NCI-H187 treated with DMSO at 0.1 percent for 48 hours (cell line): ENCODE measurements at places on chromosomes 2 and 18.

- no peak for DNase-seq
Measured at GRCh38 chr18:58536534-58537271, 92.2 kb downstream of the ALPK2 start.

GRCh38 chr2:65558743-65559142, 126.3 kb upstream of the SPRED2 start:
- DNase-seq = no peak

DNA sequence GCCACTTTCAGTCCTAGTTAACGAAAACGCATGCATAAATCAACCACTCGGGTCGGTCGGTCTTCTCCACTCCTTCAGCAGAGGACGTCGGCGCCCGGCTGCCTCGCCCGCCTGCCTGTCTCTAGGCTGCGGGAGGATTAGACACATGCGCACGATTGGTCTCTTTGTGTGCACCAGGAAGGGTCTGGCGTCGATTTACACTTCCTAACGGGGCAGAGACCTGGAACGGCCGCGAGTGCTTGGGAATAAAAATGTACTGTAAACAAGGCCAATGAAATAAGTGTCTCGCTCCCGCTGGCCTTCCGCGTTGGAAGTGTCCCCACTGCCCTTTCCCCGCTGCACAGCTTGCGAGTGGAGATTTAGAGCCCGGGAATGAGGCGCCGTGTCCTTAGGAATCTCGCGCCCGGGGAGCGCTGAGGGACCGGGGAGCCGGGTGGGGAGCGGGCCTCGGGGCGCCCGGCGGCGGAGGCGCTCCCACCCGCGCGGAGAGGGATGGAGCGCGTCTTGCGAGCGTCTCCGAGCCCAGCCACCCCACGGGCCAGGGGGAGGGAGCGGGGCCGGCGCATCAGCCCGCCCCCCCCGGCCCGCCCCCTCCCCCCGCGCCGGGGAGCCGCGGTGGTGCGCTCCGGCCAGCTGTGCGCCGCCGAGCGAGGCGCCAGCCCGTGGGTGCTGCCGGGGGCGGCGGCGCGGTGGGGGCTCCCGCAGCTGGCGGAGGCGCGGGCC, at the start of gene DOK6:
TSS of gene DOK6 (plus strand) at position 636 of the 723 bp plus-strand sequence.
- DNase-seq = peak; percentile 85

DNA sequence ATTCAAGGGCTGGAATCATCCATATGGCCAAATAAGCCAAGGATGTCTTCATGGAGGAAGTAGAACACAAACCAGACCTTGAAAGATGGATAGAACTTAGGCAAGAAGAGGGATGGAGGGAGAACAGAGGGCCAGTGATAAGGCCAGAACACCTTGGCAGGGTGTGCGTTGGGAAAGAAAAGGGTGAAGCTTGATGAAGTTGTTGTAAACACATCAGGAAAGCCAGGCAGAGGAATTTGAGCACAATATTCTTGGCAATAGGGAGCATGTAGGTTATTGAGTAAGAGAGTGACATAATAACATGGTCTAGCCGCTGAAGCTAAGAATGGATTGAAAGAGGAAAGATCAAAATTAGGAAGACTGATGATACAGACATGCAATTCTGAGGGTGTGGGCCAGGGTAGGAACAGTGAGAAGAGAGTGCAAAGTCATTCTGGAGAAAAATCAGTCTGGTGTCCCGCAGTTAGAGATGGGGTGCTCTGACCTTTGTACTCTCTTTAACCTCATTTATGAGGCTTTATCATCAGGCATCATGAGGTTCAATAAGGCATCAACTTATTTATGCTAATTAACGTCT, 41.0 kb downstream of the SLC14A2 start:
- no peak for DNase-seq

DNA sequence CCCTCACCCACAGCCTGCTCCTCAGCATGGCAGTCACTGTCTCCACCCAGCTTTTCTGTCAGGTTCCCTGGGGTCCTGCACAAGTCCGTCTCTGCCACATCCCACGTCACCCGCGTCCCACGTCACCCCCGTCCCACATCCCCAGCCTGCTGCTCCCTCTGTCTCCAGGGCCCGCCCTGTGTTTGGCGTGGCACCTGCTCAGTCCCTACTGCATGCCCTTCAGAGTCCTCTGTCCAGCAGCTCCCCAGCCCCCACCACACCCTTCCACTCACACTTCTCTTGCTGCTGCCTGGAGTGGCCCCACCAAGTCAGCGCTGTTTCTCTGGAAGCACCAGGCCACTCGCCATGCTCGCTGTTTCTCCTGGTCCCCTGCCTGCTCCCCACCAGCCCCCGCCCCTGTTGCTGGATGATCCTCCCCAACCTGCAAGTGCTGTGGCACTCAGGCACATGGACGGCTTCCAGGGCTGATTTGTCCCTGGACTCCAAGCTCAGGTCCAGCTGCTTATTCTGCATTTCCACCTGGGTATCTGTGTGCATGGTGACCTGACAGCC, 18.8 kb downstream of the ATG4B start:
- DNase-seq = no peak

- DNase-seq = no peak
Measured at GRCh38 chr2:36520431-36520830, 77.5 kb downstream of the FEZ2 start.

DNA sequence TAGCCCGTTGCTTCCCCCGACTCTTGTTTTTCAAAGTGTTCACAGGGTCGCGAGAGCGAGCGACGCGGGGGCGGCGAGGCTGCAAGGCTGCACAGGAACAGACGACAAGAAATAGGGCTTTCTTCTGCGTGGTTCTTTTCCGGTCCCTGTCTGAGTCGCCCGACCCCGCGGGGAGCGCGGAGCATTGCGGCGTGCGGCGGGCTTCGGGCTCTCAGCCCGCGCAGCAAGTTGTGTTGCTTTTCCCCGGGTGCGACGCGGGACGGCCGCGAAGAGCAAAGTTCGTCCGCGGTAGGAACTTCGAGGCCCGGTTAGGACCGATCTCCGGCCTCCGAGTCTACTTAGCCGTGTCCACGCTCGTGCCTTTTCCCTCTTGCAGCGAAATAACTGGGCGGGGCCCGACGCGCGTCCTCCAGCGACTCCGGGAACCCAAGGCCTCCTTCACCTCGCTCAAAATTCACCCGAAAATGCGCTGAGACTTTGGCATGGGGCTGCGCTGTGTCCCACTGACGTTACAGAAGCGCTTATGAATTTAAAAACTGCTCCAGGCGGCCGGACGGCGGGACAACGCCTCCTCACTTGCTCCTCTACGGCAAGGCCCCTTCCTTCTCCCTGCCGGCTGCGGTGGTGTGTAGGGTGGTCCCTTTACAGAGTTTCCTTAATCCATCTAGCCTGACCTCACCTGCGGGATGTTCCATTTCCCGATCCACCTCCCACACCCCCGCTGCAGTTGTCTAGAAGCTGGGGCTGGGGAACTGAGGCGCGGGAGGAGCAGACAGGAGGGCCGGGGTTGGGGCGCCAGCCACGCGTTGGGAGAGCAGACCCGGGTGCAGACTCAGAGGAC, 1.5 kb upstream of the BCL2L11 start:
- no peak for DNase-seq

- no peak for DNase-seq
Measured at GRCh38 chr2:34291076-34291475, 692.0 kb upstream of the FAM98A start.

DNA sequence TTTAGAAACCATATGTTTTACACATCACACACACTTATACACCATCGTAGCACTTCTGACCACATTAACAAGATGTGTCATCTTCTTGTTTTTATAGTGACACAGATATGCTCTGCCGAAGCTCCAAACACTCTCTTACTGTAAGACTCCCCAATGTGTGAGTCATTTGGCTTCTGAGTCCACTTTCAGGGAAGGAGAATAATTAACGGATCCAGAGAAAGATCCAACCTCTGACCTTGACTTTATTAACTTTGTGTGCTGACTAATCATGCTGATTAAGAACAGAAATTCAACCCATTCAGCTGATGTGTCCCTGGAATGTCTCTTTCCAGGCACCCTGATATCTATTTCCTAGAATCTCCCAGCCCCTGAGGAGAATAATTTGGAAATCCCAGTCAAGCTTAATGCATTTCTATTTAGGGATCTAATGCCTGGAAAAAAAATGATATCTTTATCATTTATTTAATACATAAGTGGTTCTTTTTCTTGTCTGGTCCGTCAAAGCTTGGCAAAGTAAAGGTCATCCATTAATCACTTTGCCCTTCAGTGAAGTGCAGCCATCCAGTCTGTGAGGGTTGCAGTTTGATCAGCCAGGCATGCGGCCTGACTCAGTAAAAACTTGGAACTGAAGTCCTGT, 615.8 kb upstream of the SYT4 start:
- DNase-seq = no peak

DNA sequence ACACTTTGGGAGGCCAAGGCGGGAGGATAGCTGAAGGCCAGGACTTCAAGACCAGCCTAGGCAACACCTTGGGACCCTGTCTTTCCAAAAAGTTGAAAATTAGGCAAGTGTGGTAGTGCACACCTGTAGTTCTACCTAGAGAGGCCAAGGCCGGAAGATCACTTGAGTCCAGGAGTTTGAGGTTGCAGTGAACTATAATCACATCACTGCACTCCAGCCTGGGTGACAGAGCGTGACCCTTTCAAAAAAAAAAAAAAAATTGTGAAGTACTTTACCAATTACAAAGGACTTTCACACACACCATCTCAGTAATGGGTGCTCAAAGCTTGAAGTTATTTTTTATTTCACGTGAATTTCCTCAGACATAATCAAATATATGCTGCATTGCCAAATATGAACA, 65.0 kb downstream of the ATAD2B start:
- DNase-seq = no peak

DNA sequence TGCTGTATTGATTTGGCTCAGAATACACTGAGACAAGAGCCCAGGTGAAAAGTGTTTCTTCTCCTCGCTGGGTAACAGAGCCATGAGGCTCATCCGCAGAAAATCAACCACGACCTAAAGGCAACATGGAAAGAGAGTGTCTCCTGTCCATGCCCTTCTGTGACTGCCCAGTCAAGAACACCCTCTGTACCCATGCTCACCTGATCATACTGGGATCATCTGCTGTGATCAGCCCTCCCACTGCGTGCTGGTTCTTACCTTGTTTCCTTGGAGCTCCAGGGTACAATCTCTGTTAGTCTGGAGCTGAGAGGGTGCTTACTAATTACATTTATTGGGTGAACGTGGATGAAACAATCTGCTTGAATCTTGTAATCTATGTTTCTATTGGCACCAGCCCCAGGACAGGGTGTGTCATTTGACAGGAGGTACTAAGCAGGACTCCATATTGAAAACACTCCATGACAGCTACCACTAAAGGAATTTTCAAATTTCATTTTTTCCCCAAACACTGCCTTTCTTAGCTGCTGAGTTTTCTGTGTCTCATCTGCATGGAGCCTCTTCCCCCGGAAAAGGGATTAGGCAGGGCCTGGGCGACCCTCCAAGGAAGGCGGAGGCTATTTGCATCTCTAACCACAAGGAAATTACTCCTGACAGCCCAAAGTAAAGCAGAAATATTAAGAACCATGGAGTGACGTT, 39.7 kb upstream of the GRP start:
- DNase-seq = no peak

DNA sequence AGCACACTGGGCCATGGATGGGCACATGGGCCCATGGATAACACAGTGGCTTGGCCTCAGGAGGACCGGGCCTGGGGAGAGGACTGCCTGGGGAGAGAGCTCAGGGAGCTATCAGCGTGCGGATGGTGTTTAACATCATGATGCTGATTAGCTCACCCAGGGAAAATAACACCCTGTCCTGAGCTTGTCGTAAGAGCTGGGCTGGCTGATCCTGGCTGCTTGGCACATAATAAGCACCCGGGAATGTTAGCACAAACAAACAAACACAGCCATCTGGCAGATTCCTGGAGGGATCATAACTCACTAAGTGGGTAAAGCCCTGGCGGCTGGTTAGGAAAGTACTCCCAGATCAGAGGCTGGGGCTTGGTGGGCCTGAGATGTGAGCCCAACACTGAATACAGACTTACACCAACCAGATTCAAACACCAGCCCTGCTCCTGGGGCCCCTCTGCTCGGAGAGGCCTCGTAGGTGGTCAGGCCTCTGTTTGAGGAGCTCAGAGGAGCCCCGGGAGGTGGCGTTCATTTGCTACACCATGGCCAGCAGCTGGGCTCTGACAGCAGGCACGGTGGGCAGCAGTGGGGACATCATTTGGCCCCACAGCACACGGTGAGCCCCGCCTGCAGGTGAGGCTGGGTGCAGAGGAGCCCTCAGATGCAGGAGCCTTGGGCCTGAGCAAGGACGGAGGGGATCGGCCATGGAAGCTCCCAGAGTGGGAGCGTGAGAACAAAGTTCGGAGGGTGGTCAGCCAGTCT, 193.4 kb upstream of the HDAC4 start:
- DNase-seq = no peak

DNA sequence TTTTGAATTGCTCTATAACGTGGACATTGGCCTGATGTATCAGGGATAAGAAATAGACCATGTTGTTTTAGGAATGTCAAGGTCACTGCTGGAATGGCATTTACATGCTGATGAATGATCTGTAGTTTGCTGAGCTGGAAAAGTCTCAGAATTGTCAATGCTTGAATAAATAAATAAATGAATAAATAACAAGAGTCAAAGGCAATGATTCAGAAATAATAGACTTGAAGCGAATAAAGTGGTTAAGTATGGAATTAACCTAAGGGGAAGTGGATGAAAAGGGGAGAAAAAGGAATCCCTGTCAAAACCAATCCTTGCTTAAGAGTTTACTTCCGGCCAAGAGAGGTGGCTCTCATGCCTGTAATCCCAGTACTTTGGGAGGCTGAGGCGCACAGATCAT, 1620.0 kb downstream of the SUCLG1 start:
- DNase-seq = no peak

DNA sequence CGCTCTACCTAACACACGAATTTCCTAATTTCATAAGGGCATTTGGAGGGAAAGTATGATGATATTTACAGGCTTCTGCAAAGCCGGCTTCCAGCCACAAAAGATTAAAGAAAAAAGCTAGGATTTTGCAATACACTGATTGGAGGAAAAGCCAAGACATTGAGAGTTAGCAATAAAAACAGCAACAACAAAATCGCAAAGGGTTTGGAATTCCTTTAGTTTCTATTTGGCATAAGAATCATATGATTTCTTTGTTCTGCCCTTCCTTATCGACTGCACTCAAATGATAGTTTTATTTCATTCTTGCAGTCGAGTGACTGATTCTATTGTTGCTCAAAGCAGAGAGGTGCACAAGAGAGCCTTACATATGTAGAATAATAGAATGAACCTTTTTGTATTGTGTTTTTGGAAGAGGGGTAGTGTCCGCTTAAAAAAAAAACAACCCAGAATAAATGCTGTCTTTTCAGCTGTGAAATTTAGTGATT, 3.9 kb upstream of the ZNF532 start:
- DNase-seq = no peak

DNA sequence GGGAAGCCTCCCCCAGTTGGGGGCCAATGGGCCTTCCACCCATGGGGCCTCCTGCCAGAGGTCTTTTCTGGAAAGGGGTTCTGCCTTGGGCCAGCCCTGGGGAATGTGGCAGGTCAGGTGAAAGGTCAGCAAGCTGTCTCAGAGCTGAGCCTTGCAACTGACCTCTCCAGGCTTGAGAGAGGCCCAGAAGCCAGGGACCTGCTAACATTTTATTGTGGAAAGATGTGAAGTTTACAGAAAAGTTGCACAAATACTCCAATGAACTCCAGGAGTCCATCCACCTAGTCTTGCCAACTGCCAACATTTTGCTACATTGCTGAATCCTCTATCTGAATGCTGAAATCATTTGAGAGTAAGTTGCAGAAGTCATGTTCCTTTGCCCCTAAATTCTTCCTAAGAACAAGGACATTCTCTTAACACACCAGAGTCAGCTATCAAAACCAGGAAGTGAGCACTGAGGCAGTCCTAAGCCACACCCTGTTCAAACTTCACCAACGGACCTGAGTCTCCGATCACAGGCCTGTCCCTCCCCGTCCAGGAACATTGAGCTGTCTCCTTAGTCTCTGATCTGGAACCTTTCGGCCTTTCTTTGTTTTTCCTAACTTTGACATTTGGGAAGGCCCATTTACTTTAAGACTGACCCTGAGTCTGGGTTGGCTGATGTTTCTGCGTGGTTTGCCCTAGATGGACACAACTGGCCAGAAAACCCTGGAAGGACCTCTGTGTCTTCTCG, 4.0 kb downstream of the SNORC start:
- DNase-seq = no peak
